CD4-positive, alpha-beta T cell treated with Interleukin-15 for 1 hour (primary cell): ENCODE measurements at places on chromosomes 6 and 20.

DNA sequence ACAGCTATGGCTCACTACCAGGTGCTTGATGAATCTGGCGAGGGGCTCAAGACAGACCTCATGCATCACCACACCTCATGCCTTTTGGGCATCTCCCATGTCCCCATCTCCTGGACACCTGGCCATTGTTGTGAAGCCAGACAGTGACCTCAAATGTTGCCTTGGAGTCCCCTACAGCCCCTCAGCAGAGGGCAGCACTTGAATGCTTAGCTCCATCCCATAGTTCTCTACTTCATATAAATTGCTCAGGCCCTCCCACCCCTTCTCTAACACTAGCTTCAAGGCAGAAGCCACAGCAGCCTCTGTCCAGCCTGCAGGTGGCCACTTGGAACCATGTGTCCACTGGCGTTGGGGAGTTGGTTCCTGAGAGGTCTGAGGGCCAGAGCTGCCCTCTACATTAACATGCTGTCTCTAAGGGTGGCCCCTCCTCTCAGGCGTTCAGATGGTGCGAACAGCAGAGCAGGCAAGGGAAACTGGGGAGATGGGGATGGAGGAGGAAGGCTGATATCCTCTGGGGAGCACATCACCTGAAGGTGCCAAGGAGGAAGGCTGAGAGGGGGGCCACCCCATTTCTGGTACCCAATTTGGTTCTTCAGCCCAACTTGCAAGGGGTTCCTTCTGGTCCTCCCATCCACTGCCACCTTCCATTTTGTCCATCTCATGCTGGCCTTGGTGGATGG lies 31.3 kb downstream of the MOCS1 start:
- DNase-seq: no peak

- DNase-seq: no peak
Measured at GRCh38 chr6:152220786-152221185, 413.3 kb downstream of the ESR1 start.

DNA sequence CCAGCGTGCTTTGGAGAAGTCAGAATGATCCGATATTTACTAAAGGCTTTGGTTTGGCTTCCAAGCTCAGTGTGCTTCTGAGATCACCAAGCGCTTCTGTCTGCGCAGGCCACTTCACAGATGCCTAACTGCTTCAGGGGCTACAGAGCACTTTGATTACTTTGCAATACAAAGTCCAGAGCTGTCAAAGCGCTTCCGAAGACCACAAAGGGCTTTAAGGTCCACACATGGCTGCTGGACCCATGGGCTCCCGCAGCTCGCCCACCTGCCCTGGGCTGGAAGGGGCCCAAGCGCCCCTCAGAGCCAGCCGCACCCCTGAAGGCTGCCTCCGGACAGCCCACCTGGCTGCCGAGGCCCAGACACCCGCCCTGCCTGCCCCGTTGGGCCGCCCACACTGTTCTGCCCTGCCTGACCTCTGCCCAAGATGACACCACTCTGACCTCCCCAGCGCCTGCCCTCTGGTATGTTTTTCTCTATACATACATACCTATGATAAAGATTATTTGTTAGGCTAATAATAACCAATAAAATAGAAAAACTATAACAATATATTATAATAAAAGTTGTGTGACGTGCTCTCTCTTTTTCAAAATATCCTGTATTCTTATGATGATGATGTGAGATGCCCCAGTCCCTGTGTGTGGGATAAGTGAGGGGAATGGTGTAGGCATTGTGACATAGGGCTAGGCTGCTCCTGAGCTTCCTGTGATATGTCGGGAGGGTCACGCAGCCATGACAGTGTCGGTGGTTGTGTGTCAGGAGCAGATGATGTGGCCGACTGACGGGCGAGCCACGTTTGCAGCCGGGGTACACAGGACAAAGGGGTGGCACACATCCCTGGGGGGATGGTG lies 22.6 kb downstream of the DYNLT1 start:
- no peak for DNase-seq

GRCh38 chr6:16437095-16437494 lies 198.7 kb downstream of the GMPR start:
- DNase-seq: no peak

GRCh38 chr6:139996253-139996834 lies 621.9 kb upstream of the CITED2 start:
- DNase-seq: no peak

- no peak for DNase-seq
Measured at GRCh38 chr6:110366256-110366655, 8.1 kb upstream of the METTL24 start.

GRCh38 chr20:47106786-47107185 lies 212.1 kb downstream of the EYA2 start:
- no peak for DNase-seq

GRCh38 chr6:169724494-169725124 lies at the start of gene PHF10:
TSS of gene PHF10 (minus strand) at chr6:169724500. CDS start at chr6:169723931, 569 bp downstream.
- DNase-seq: peak; percentile 71

- no peak for DNase-seq
Measured at GRCh38 chr6:144477396-144477795, 192.3 kb downstream of the UTRN start.

GRCh38 chr6:107361753-107362604 lies 97.4 kb downstream of the PDSS2 start:
- DNase-seq: no peak

GRCh38 chr6:116036075-116036773 lies 24.5 kb downstream of the FRK start:
- DNase-seq: no peak

DNA sequence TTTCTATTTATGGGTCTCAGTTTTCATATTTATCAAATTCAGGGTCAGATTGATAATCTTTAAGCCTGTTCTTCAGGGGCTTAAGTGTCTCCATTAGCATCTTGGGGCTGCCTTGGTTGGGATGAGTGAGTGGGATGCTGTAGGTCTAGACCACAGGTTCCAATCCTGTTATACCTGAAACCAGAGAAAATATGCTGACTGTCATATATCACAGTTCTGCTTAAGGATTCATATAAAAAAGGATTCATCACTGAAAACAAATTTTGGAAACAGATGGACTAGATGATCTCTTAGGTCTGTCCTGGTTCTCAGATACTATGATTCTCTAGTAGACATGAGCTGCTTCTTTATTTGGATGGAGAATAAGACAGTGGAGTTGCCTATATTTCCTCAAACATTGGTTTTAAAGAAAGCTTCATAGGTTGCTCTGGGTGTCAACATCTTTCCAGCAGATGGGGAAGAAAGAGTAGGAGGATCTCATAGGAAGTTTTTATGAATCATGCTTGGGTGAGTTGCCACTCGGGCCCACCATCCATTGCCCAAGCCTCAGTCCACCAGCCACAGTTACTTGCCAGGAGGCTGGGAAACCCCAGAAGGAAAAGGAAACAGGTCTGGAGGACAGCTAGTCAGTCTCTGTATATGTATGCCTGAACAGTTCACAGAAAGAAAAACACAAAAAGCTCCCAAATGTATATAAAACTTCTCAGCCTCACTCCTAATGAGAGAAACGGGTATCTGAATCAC lies 42.9 kb upstream of the MAP7 start:
- DNase-seq: peak; percentile 68

DNA sequence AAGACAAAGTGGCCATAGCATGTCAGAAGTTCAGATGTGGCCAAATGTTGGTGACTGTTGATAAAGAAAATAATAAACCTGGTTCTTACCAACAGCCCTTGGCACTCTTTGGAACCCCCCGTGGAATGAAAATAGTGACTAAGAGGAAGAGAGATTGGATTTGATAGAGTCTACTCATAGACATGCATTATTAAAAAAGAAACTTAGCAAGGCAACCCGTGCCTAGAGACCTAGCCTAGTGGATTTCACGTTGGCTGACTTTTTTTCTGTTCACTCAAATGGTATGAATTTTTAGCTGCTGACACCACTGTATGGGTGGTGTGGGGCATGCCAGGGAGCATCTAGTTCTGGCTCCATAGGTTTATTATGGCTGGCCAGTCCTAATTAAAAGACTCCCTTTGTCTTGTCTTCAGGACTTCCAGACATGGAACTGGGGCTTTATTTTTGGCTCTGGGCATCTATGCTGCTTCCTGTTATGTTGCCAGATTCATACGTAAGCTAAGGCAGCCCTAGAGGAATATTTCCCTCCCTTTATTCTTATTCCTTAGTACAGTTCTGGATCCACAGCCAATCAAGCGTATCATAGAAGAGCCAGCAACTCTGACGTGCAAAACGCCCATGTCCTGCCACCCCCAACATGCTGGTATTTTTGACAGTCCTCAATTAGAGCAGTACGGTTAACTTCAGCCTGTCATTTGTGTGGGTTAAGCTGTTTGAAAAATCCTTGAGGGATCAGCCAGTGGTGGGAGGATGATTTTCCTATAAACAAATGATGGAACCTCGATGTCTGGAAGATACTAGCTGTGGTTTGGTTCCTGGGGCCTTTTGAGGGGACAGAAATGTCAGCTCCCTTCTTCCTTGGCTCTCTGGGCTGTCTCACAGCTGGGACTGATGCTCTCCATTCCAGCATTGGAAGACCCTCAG lies 127.5 kb downstream of the ISM1 start:
- DNase-seq: no peak

DNA sequence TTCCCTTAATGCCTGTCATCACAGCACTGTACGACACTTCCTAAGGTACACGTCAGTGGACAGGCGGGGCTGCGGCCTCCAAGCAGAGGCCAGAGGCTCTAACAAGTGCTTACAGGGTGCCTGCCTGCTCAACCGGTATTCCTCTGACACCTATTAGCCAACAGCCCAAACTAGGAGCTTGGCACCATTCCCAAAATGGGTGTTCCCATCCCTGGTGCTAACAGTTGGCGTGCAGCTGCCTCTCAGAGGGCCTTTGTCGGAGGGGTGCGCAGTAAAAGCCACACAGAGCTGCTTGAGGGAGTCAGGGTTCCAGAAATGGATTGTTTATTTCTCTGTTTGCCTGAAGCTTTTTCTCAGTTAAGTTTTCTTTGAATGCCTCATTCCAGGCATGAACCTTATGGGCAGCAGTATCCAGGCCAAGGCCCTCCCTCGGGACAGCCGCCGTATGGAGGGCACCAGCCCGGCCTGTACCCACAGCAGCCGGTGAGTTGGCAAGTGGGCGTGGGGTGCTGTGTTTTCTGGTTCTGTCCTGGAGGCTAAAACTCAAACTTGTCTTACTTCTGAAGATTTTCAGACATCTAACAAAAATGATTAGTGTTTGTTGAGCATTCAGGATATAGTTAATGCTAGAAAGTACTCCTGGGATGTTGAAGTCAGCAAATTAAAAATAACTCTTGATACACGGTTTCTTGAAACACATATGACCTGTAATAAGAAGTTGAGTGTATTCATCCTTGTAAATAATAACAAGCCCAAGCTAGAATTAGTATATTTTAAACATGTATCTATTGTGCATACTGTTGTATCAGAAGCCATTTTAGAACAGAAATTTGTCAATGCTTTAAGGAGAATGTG lies 124.7 kb downstream of the TMEM242 start:
- DNase-seq: no peak

DNA sequence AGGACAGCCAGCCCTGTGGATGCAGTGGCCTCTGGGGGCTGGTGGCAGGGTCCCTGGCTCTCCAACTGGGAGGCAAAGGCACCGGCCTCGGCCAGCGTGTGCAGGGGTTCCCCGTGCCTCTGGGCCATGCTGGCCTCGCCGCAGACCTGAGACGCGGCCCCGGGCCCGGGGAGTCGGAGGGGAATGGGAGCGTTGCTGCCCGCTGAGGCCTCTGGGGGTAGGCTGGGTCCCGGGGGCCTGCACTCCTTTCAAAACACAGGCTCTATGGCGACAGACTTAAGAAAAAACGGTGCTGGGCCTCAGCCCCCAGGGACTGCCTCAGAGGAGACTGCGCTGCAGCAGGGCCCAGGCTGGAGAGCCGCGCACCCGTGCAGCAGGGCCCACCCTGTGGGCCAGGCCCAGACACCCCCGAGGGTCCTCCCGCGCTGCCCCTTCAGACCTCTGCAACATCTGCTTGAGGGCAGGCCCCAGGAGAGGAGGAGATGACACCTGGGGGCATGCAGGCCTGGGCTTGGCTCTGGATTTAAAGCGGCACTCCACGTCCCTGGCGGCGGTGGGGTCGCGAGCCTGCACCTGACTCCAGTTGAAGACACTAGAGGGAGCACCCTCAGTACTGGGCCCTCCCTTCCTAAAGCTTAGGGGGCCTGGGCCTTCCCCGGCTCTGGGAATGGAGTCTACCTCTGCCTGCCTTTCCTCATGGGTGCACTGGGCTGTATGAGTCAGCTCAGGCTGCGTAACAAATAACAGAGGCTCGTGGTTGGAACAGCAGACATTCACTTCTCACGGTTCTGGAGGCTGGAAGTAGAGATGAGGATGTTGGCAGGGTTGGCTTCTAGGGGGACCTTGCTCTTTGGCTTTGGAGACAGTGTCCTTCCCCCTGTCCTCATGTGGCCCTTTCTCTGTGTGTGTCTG lies 117.4 kb upstream of the RPS6KA2 start:
- DNase-seq: no peak

DNA sequence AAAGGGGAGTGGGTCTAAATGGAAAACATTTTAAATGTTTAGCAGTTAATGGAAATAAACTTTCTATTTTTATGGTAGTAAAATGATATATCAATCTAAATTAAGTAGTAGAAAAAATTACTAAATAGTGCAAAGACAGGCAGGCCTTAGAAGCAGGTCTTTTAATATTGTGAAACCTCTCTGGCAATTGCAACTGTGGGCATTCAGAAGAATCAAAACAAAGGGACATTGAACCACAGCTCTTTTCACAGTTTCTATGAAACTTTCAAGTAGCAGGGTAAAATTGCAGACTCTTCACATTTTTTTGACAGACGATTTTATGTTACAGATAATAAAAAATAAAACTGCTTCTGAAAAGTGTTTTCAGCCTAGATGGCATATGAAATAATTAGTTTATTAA lies 533.7 kb downstream of the BCKDHB start:
- no peak for DNase-seq

DNA sequence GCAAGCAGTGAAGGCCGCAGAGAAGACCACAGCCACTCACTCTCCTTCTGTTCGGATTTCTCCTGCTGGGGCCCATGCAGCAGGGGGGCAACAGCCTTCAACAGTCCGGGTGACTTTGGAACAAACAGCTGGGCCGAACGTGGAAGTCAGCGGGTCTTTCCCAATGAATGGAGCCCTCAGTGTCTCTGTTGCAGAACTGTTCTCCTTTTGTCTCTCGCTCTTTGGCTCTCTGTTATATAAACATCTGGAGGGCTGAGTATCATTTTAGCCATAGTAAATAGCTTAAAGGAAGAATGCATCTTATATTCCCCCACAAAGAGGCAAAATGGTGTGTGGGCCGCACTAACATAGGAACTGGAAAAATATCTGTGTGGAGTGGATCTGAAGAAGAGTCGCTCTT lies 136.7 kb upstream of the RALGAPA2 start:
- no peak for DNase-seq

DNA sequence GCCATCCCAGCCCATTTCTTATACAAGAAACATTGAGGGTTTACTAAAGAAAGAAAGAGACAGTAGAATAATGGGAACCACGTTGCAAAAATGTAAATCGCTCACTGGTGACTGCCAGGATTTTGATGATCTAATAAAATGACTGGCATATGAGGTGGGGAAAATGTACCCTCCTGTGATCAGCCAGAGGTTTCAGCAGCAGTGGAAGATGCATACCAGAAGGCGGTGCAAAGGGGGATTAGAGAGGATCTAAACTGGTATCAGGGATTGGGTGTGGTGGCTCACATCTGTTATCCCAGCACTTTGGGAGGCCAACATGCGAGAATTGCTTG lies 60.8 kb upstream of the DDR1 start:
- DNase-seq: no peak
